ENCODE measurements at places on chromosomes 5 and 9.

- DNase-seq: no peak
Measured at GRCh38 chr9:17090041-17090440, 44.8 kb upstream of the CNTLN start.

DNA sequence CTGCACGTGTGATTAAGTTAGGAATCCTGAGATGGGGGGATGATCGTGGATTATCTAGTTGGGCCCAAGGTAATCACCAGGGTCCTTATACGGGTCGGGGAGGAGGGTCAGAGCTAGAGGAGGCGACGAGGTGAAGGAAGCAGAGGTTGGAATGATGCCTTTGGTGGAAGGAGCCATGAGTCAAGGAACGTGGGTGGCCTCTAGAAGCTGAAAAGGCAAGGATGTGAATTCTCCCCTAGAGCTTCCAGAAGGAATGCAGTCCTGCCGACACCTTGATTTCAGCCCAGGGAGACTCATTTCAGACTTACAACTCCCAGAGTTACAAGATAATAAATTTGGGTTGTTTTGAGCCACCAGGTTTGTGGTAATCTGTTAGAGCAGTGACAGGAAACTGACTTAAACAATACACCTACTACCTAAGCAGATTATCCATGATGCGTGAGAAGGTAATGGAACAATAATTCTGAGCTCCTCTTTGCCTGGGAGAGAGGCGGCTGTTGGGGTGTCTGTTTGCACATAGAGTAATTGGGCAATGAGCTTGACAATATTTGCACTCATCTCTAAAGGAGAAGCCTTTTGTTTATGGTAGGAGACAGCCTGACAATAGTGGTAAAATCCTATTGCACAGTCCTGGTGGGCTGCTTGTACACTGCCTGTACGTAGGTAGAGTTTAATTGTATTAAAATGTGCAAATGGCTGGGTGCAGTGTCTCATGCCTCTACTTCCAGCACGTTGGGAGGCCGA is 129.3 kb upstream of the IER5L start:
- DNase-seq: no peak

GRCh38 chr9:92151691-92152393 is 36.6 kb upstream of the SPTLC1 start:
- DNase-seq: peak; percentile 12

- DNase-seq: peak; percentile 80
Measured at GRCh38 chr5:59744531-59744992, 149.0 kb downstream of the PDE4D start.

DNA sequence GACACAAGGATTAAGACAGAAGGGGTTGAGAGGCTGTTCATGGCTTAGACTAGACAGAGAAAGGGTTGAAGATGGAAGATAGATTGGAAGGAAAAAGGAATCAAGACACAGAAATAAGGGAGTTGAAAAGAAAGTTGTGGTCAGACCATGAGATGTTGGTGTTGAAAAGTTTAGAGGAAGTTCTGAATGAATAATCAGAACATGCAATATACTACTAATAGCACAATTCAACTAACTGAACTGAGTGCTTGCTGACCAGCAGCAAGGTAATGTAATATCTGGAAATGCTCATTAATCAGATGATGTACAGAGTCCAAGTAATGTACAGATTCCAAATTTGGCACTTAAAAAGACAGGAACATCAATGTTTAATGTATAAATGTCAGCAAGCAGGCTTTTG is 10.6 kb upstream of the NNT start:
- no peak for DNase-seq

GRCh38 chr9:89189215-89189614 is 10.6 kb upstream of the SHC3 start:
- DNase-seq: no peak

DNA sequence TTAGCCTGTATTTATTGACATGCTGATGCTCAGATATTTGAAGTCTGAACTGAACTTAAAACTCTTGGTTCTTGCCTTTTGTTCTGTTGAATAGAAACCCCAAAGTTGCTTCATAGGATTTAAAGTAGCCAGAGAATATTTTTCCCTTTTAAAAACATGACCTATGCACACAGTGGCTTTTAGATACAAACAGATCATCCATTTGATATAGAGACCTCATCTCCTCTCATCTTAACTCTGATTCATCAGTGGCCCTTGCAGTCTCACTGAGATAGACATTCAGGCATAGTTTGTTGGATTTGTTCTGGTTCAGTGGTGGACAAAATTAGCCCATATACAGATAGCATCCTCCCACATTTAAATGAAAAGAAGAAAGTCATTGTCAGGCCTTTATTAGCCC is 43.5 kb upstream of the PJA2 start:
- no peak for DNase-seq

DNA sequence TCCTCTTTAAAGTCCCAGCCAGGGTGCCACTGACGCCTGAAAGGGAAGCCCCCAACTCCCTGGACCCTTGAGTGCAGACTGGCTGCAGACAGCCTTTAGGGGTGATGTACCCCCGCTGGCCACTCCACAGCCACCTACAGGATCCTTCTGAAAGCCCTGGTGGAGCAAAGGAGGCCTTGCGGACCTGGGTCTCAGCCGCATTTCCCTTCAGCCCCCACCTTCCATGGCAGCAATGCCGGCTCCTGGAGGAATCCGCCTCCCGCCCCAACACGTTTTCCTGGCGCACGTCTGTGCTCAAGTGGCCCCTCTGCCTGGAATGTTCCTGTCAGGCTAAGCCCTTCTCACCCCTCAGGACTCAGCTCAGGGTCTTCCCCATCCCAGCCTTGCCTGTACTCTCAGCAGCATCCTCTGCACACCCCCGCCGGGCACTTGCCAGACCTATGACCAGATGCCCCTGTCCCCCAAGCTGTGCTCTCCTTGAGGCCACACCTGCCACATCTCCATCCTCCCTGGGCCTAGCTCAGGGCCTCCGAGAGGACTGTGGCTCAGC is 134.1 kb upstream of the RAPGEF1 start:
- DNase-seq: no peak

GRCh38 chr5:134107779-134108178 is 6.7 kb upstream of the TCF7 start:
- DNase-seq: no peak

DNA sequence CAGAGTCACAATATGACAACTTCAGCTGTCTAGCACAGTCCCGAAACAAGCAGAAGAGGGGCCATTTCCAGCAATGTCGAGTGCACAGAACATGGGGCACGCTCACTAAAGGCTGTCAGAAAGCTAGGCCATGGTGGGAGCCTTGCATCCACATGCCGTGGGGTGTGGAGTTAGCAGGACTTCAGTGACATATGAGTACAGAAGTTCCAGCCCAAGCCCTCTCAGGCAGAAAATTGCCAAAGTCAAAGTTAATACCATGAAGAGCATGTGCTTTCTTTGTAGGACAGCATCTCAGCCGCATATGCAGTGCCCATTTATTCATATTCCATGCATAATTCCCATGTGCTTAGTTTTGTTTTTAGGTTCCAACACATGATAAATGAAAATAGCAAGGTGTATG is 26.7 kb downstream of the ECM2 start:
- no peak for DNase-seq

- DNase-seq: no peak
Measured at GRCh38 chr5:67451640-67452279, 255.2 kb upstream of the CD180 start.

GRCh38 chr9:127316586-127317323 is 52.2 kb downstream of the GARNL3 start:
- DNase-seq: no peak

DNA sequence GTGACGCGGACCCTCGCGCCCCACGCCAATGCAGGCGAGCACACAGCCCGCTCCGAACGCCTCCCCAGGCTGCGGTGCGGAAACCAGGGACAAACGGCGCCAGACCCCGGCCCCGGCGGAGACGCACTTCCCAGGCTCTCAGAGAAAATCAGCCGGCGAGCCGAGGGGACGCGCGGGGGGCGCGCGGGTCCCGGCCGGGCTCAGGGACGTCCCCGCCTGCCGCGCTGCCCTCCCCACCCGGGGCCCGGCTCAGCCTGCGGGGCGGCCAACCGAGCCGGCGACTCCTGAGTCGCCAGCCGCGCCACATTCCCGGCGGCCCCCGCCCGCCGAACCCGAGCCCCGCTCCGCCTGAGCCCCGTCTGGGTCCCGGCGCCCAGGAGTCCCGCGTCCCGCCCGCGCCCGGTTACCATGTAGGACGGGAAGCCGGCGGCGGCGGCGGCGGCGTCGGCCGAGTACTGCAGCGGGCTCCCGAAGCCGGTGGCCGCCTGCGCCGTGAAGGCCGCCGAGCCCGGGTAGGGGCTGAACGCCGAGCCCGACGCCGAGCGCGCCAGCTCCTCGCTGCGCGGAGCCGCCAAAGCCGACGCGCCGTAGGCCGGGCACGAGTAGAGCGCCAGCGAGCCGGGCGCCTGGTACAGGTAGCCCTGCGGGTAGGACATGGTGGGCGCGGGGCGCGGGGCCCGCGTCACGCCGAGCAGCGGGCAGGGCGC is 566 bp downstream of the IRX2 start:
- no peak for DNase-seq

DNA sequence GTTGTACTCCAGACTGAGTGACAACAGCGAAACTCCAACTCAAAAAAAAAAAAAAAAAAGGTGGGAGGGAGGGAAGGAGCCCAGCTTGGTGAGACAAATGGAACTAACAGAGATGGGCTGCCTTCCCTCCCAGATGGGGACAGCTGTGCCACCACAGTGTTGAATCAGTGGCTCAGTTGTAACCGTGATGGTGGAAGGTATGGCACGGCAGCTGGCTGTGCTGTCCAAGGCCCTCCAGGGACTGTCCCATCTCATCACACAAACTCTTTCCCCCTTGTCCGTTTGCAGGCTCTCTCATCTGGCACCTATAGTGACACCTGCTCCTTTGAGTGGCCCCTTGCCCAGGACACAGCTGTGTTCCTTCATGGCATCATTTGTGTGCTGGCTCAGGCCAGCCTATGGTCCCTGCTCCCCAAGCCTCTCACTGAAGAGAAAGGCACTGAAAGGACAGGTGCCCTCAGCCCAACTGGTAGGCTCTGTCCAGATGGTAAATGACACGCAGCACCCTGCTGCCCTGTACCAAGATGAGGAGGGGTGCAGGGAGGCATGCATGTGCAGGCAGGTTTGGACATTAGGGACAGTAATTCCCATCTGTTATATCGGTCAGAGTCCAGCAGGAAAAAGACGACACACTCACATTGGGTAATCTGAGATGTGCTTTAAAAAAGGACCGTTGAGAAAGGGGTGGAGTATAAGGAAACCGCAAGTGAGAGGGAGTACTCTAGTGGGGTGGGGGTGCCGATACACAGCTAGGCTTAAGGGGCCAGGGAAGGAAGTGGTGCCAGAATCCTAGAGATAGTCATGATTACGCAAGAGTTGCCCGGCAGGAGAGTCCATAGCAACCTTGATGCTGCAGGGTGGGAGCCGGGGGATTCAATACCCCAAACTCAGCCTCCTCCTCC is 4.3 kb downstream of the SMIM33 start:
- no peak for DNase-seq
